ENCODE measurements at places on chromosomes 12 and 14. TPM values are rescaled to one million over a fixed set of nuclear protein-coding genes. Genes with fewer than 3 reads are reported as not detected.

DNA sequence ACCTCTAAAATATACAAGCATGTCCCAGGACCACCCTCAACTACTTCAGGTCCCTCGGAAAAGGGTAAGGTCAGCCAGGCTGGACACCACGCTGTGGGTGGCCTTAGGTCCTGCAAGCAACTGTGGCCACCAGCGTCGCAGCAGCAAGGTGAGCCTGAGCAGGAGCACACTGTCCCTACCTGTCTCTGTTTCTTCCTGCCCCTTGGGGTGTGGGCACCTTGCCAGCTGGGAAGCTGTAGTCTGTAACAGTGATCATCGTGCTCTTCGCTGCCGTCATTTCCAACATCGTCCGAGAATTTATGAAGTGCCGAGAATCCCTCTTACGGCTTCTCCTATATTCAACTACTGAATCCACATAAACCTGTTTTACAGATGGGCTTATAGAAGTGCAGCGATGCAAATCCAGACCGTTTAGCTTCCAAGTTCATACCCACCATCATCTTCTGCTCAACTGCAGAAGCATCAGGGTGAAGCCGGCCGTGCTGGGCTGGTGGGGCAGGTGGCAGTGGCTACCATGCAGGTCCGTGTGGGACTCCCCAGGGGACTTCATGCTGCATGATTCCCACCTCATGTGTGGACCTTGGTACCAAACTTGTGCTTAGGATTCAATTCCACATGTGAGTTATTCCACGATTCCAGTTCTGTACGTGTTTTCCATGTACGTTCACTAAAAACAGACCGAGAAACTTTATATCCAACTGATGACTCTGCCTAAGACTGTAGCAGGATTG, 361.3 kb upstream of the SFSWAP start:
- no peak for DNase-seq

DNA sequence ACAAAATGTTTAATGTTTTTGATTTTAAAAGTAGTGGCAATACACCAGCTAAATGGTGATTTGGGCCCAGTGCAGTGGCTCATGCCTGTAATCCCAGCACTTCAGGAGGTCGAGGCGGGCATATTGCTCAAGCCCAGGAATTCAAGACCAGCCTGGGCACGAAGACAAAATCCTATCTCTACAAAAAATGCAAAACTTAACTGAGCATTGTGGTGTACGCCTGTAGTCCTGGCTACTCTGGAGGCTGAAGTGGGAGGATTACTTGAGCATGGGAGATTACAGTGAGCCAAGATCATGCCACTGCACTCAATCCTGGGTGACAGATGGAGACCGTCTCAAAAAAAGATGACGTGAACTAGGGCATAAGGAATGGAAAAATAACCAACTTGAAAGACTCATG, 4.7 kb downstream of the RPL36AL start:
- DNase-seq: no peak

- DNase-seq: no peak
Measured at GRCh38 chr12:57105011-57105753, 6.0 kb downstream of the STAT6 start.

DNA sequence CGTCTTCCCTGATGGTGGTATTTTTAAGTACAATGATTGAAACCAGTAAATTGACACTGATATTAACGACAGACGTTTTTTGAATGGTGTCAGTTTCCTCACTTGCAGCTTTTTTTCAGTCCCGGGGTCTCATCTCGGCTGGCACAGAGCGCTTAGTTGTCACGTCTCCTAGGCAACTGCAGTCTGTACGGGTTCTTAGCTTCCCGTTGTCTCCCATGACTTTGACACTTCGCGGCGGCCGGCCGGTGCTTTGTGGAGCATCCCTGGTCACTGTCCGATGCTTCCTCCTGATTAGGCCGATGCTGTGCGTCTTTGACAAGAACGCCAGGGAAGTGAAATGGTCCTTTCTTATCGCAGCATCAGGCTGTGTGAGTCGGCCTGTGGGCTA, 67.4 kb downstream of the ADGRD1 start:
- DNase-seq: no peak

FAM186B gene
- total RNA-seq: 0.31 TPM

GRCh38 chr12:51323317-51323960, 535 bp downstream of the BIN2 start:
- DNase-seq: peak; percentile 28

ACOT6 gene
- total RNA-seq: not detected

DNA sequence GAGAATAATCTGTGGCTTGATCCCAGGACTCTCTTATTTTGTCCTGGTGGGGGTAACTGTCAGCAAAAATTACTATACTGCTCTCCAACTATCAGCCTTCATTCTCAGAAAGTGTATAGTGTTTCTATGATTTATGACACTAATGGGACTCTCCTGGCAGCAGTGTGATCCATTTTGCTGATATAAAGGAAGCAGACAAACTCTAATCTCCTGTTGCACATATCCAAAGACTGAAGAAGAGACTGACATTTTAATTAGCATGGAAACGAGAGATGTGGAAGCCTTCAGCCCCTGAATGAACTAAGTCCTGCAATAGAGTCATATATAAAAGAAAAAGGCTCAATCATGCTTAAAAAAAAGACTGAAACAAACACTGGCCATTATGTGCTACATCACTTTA, 127.8 kb upstream of the SSTR1 start:
- DNase-seq: no peak

DNA sequence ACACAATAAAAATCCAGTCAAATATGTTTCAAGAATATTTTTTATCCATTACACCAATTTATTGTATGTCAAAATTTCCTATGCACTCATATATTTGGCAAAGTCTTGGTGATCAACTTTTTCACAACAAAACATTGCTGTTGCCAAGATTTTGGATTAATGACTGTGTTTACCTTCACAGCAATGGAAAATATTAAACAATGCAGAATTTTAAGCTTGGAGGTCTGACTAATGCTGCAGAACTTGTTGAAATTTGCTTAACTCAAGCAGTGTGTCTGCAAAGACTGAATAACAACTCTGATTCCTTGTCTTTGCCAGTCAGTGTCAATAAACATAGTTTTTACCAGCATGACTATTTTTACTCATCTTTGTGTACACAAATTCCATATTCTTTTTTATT, 336.4 kb downstream of the CCER1 start:
- no peak for DNase-seq

DNA sequence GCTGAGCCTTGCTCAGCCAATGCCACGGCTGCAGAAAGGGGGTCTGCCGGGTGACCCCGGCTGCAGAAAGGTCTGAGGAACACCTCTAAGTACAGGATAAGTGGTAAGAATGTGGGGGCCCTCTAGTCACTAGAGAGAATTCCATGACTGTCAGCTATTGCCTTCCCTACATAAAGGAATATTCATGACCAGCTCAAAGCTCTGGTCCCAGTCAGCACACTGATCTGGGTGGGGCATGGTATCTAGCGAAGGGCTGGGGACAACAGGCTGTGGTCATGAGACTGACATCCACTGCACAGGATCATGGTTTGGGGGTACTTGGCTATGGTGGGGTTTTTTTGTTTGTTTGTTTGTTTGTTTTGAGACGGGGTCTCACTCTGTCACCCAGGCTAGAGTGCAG, 42.1 kb downstream of the DCAF4 start:
- DNase-seq: no peak

- DNase-seq: no peak
Measured at GRCh38 chr12:2268471-2269286, 215.9 kb downstream of the CACNA1C start.

DNA sequence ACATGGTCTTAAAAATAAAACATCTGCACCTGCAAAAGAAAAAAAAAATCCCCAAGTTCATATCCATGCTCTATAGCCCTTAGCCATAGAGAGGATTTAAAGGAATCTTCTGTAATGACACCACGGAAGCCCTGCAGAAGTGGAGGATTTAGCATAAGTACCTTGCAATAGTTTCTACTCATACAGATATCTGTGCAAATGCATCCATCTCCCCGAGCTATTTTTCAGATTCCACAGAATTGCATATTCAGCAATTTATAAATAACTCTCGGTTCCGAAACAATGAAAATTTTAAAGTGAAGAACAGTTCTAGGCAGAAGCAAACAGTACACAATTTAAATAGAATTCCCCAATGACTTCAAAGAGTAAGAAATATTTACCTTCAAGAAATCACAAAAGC, 424 bp downstream of the IGF1 start:
- DNase-seq: no peak

GRCh38 chr14:103552011-103552845, 10.2 kb downstream of the BAG5 start:
- no peak for DNase-seq

DNA sequence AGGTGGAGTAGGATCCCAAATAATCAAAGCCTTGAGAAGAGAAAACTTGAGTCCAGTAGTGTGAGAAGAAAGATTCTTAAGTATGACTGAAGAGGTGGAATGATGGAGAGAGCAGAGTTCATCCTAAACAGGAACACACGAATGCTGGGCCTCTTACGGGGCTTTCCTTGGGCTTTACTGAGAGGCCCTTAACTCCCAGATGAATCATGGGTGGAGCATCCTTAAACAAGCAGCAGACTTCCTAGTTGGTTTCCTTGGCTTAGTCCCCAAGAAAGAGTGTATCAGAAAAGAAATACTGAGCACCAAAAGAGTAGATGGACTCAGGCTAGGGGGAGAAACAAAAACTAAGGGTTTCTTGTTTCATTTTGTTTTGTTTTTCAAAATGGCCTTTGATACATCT, 132.5 kb downstream of the GPR135 start:
- no peak for DNase-seq
